Aorta (tissue), 5 donors: ENCODE measurements at places on chromosomes 11 and 22. TPM values are rescaled to one million over a fixed set of nuclear protein-coding genes. Genes with fewer than 3 reads are reported as not detected.
A peak's percentile ranks its signal among the peaks of the same experiment; 100 is the strongest.

DNA sequence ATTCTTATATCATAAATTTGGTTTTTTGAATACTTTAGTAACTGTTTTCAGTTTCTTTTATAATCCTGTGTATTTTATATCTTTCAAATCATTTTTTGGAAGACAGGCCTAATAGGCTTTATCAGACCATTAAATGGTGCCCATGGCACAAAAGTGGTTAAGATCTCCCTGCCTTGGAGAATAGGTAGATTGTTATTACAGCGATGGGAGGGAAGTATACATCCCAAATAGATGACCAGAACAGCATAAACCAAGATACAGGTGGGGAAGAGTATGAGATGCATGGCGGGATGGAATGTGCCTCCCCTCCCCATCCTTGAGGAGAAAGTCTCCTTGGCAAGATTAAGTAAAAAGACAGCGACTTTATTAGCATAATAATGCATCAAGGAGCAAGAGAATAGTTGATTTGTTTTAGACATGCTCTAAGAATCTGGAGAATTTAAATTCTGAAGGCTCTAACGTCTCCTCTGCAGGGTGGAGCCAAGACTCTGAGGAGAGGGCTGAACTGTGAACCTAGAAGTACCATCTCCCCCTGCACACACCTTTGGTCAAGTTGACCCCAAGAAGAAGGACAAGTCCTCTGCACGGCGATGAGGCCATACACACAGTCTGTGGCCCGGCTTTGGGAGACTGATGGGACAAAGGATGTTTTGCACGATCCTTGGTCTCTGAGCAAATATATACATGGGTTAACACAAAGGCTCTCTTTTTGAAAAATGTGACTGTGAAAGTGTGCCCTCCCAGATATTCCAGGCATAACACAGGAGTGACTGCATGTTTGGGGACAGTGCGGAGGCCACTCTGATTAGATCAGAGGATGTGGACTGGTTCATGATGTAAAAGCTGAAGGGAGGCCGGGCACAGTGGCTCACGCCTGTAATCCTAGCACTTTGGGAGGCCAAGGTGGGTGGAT, 61.1 kb upstream of the SLC35C1 start:
- no peak for DNase-seq

GRCh38 chr11:117976445-117976844, 9.7 kb upstream of the IL10RA start:
- no peak for DNase-seq

The KMT5B gene
- polyA plus RNA-seq, result 27.9 TPM

DNA sequence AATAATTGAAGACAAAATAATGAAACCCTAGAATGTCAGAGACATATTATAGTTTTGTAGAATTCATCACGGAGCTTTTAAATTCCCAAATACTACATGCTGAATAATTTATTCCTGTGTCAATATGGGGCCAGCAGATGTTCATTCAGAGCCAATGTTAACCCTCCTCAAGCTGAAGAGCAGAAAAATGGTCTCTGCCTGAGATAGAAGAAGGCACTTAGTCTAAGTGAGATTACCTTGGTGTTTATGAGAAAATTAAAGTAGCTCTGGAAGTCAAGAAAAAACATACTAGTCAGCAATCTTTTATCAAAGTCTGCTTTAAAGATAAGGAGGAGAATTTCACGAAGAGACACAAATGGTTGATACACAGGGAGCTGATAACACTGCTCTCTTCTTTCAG, 328.2 kb downstream of the TTC28 start:
- no peak for DNase-seq

DNA sequence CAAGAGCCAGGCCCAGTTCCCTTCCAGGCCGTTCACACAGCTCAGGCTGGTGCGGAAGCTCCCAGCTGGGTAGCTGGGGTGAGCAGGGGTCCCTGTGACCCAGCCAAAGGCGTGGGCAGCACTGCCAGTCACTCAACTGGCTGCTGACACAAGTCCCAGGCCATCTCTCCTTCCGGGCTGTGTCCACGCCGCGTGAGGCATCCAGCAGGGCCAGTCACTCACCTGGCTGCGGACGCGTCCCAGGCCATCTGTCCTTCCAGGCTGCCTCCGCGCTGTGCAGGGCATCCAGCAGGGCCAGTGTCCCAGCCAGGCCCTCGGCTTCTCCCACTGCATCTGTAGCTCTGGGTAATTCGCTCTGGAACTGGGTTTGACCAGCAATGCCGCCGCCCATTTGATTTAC, 184.2 kb downstream of the BRD1 start:
- DNase-seq, result no peak

The FCHSD2 gene
- polyA plus RNA-seq, result 39.9 TPM

The F2 gene
- 0.72 TPM for polyA plus RNA-seq

GRCh38 chr11:67113231-67113721, 5.8 kb upstream of the KDM2A start:
- peak; percentile 37 for DNase-seq

The MIOX gene
- polyA plus RNA-seq, result not detected

- DNase-seq, result no peak
Measured at GRCh38 chr22:49340406-49340805, 487.3 kb downstream of the BRD1 start.

DNA sequence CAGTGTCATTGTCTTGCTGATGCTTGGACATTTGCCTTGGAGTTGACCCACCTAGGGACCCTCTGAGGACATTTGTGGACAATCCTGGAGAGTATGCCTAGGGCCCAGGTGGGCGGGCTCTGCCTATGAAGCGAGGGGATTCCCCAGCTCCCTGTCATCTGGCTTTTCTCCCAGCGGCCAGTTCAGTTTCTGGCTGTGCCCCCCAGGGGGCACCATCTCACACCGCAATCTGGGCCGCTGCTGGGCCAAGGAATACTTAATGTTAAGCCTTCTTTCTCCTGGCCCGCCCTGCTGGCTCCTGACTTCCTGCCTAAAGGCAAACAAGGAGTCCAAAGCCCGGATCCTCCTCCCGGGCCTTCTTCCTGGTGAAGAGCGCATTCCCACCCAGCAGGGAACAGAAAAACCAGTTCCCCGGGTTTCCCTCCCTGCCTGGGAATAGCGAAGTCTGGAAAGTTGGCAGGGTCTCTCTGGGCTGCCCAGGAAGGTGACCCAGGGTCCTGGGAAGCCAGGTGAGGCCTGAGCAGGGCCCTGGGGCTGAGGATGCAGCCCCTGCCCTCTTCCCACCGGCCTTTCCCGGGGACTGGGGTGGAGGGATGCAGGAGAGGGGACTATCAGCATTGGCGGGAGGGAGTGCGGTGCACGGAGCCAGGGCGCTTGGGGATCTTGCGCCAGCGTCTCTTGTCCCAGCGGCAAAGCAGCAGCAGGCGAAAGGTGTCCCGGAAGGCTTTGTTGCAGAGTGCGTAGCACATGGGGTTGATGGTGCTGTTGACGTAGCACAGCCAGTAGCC, 11.9 kb downstream of the CHRM1 start:
- DNase-seq, result peak; percentile 83

- no peak for DNase-seq
Measured at GRCh38 chr11:85725510-85726258, 39.7 kb upstream of the CCDC89 start.

- DNase-seq, result no peak
Measured at GRCh38 chr11:65389294-65389980, 3.0 kb downstream of the FRMD8 start.

The IGSF22 gene
- not detected for polyA plus RNA-seq

DNA sequence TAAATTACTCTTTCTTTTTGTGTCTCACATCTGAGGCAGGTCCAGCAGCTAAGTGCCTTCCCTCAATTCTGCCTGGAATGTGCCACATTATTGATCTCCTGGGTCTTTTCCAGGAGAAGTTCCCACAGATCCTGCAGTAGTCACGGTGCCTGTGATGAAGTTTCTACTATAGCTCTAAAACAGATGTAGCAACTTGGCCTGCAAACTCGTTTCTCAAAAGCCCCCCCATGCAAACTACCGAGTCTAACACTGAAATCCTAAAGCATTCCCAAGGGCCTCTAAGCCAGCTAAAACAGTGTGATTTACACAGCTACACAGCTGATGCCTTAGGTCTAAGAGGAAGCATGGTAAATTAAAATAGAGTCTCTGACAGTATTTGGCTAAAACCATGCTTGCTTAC, 54.3 kb downstream of the DDI1 start:
- DNase-seq, result no peak

GRCh38 chr22:32632512-32633315, 158.1 kb downstream of the FBXO7 start:
- DNase-seq, result no peak

The ZNF214 gene
- 0.38 TPM for polyA plus RNA-seq

DNA sequence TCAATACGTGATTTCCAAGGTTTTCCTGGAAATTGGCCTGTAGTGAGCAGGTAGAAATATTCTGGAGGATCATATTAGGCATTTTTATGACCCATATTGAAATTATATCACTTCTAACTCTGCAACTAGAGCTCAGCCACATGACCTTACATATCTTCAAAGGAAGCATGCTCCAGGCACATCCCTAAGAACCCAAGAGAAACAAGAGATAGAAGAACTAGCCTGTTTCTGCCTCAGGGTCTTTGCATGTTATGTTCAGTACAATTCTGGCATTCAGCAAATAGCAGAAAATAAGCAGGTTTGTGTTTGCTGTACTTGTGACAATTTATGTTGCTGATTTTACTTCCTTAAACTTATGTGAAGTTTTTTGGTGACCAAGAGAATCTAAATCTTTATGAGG, 663.7 kb upstream of the ANO5 start:
- DNase-seq, result no peak

GRCh38 chr22:28574159-28574788, 105.4 kb downstream of the TTC28 start:
- DNase-seq, result no peak

DNA sequence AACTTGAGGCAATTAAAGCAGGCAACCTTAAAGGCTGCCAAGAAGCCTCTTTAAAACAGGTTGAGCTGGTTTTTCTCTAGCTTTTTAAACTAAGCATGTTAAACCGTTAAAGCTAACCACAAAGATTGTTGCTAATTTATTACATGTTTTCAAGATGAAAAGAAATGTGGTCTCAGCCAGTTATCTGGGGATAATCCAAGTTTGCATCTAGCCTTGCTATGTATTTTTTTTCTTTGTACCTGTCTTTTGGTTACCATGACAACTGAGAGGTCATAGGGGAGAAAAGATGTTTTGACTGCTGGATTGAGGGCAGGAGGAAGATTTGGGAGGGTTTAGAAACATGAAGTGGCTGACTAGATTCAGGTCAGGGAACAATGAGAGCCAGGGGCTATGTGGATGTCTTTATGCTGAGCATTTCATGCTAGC, 19.2 kb upstream of the PGM2L1 start:
- DNase-seq, result no peak

The KCNQ1OT1 gene
- 0.08 TPM for polyA plus RNA-seq

DNA sequence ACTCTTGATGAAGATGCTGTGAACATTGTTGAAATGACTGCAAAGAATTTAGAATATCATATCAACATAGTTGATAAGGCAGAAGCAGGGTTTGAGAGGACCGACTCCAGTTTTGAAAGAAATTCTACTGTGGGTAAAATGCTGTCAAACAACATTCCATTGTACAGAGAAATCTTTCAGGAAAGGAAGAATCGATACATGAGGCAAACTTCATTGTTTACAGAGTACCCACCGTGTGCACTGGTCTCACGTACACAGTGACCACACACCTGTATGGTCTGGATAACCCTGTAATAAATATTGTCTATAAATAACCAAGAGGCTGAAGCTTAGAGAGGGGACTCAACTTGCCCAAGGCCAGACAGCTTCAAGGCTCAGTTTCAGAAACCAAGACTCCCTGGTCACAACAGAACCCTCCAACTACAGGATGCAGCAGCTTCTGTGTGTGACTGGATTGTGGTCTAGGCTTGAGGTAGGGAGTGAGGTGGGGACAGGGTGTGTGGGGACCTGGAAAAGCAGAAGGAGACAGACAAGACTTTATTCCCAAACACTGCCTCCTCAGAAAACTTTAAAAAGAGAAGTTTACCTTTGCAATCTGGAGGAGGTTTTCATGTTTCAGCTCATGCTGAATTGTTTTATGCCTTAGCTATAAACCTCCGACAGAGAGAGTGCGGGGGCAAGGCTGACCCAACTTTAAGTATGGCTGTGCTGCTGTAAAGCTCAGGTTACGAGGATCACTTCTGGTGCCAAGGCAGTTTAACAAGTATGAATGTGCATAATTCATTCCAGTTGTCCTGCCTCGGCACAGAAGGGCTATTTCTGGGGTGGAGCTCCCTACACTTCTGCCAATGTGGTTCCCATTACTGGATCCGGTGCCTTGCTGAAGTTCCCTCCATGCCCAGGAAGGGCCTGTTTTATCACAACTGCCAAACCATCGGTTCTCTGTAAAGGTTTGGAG, 372.6 kb upstream of the NARS2 start:
- no peak for DNase-seq

DNA sequence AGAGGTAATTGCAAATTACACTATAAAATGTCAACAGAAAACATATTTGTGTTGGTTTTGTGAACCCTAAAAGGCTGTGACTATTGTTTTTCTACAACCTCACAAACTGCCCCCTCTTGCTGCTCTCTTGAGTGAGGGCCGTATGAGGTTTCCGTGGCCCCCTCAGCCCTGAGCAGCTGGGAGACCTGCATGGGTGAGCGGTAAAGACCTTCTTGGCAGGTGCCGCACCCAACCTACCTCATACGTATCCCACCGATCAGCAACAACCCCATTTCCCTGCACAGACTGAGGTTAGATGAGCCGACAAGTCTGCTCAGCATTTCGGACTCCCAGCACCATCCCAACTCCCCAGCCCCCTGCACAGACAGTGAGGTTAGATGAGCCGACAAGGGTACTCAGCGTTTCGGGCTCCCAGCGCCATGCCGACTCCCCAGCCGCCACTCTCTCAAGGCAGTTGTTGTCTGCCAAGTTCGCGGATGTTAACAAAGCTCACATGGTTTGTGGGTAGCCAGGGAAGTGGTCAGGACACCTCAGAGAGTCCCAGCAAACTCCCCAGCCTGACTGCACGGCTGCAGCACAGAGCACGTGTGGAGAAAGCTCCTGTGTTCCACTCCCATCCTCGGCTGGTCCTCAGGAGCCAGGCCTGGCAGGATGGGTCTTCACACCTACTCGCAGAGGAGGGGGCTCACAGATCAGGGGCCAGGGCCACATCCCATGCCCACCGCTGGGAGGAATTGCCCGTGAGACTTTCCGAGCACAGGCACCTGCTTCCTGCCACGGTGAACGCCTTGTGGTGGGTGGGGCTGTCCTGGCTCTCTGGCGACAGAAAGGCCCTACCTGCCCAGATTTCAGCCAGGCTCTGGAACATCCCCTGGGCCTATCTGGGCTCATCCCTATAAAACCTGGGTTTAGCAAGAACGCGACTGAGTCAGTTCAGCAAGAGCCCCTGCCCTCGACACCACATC, 502.9 kb downstream of the BRD1 start:
- DNase-seq, result peak; percentile 64

DNA sequence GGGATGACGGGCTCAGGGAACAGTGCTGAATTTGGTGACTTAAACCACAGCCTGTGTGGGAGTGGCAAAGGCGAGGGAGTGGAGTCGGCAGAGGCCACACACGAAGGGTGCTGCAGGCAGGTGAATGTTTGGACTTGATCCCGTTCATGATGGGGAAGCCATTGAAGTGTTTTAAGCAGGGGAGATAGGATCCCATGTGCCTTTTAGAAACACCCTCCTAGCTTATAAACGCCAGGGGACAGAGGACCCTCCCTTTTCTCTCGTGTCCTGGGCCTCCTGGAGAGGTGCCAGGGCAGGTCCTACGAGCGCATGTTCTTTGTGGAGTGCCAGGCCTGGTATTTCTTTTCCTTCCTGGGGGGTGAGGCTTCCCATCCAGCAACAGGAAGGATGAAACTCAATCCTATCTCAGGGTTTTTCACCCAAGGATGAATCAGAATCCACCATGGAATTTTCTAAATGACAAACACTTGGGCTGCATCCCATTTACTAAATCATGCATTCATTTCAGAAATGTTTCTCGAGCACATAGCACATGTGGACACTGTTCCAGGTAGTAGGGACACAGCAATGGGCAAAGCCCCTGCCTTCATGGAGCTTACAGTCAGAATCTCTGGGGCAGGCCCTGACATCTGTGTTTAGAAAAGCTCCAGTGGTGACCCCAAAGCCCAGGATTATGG, 59.6 kb downstream of the CHRDL2 start:
- no peak for DNase-seq
